NCI-H1105 (cell line): ENCODE measurements at places on chromosomes 6 and 20.

DNA sequence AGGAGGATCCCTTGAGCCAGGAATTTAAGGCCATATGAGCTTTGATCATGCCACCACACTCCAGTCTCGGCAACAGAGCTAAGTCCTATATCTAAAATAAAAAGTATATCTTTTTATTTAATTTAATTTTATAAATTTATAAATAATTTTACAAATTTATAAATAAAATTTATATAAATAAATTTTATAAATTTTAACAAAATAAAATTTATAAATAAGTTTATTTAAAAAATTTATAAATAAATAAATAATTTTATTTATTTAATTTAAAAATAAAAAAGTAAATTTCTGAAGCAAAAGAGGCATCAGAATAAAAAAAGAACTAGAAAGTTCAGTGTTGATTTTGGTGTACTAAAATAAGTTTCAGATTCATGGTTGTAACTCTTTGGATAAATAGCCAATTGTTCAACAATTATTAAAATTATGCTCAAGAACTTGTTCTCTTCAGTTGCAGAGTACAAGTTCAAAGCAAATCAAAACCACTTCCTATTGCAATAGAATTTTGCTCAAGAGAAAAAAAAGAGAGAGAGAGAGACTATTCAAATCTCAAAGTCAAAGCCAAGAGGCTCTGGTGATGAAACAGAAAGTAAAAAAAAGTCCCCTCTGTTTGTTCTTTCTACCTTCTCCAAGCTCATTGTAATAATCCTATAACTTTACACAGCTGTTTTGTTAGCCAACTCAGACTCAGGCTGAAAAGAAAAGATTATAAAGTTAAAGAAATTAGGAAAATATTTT, 547.5 kb upstream of the ADGRB3 start:
- DNase-seq, result no peak

GRCh38 chr6:75643173-75643572, 41.5 kb downstream of the SENP6 start:
- DNase-seq, result no peak

GRCh38 chr6:166955865-166956443, 396 bp downstream of the RNASET2 start:
- peak; percentile 74 for DNase-seq

DNA sequence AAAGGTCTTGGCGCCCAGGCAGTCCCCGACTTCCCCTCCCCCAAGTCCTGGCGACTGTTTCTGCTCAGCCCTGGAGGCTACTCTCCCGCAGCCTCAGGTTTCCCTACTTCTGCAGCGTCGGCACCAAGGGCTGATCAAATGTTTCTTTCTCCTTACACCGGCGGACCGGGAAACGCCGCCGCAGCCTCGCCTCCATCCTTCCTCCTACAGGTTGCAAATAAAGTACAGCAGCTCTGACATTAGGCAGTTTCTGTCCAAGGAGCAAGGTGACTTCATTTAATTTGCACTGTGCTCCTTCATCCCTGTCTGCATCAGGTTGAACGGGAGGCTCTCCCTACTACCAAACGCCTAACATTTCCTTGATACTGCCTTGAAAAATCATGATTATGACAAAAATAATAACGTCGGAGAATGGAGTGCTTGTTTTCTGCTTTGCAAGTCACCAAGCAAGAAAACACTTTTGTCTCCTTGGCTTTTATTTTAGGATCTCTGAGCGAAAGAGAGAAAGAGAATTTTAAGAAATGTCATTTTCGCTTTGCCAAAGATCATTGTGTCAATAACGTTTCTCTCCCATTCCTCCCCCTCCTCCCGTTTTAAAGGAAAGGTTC, 1.0 kb downstream of the CLIC5 start:
- no peak for DNase-seq

DNA sequence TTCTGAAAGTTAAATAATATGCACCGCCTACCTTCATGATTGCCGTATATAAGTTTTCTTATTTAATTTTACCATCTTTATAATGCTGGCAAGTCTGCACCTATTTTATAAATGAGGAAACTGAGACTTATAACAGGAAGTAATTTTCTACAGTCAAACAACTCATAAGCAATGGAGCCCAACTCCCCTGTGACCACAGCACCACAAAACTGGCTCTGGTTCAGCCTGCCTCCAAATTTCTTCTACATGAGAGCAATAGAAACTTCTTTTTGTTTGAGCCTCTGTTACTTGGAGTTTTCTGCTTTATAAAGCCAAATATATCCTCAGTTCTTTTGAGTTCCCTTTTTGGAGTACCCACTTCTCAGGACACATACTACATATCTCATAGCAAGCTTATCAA, 131.1 kb upstream of the HSF2 start:
- DNase-seq, result no peak

GRCh38 chr6:133408543-133408942, 167.4 kb downstream of the EYA4 start:
- no peak for DNase-seq

GRCh38 chr6:63114610-63115211, 96.6 kb upstream of the FKBP1C start:
- no peak for DNase-seq

- no peak for DNase-seq
Observed at GRCh38 chr6:132749111-132749510, 8.6 kb downstream of the VNN2 start.

DNA sequence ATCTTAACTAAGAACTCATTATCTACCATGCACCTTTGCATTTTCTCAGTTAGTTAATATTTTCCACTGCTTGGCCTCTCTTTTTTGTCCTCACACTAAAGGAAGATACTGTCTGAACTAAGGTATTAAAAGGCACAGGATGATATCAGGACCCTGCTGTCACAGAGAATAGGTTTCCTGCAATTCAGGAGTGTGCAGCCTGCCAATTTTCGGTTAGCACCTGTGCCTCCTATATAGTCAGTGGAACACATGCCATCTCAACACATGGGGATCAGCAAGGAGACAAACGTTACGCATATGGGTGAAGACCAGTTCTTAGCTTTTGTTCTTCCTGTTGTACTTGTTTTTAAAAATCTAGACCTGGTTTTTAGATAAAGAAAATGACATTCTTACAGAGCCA, 71.0 kb downstream of the FUT9 start:
- no peak for DNase-seq

GRCh38 chr6:139343052-139343750, 31.2 kb downstream of the CITED2 start:
- no peak for DNase-seq

DNA sequence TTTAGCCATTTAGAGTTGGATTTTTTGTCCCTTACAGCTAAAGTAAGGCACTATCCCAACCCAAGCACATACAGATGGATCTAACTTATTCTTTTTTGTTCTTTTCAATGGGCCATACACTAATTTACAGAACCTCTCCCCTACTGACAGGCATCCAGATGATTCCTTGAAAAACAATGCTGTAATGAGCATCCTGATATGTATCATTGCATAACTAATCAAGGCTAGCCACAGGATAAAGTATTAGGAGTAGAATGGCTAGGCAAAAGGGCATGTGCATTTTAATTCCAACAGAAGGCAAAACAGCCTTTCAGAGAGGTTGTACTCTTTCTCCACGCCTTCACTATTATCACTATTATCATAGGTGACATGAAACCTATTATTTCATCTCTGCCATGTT, 54.1 kb downstream of the ELOVL5 start:
- DNase-seq, result no peak

DNA sequence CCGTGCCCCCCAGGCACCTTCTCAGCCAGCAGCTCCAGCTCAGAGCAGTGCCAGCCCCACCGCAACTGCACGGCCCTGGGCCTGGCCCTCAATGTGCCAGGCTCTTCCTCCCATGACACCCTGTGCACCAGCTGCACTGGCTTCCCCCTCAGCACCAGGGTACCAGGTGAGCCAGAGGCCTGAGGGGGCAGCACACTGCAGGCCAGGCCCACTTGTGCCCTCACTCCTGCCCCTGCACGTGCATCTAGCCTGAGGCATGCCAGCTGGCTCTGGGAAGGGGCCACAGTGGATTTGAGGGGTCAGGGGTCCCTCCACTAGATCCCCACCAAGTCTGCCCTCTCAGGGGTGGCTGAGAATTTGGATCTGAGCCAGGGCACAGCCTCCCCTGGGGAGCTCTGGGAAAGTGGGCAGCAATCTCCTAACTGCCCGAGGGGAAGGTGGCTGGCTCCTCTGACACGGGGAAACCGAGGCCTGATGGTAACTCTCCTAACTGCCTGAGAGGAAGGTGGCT, 960 bp downstream of the TNFRSF6B start:
- DNase-seq, result no peak

DNA sequence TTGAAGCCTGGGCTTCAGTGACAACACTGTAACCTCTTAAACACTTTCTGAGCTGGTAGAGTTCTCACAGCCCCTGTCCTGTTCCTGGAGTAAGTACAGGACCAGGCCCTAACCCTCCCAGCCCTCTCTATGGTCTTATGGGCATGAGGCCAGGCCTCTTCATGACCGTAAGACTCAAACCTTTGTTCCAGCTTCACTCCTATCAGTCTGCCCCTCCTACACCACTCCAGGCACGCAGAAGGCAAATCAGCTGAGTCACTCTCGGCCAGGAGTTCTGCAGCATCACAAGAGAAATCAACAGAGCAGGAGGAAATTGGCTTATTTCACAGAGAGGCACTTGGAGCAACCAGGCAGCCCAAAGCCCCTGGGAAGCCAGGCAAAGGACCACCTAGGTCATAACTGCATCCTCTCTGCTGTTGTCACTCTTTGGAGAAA, 25.3 kb upstream of the CHD6 start:
- peak; percentile 70 for DNase-seq

GRCh38 chr6:112780498-112781096, 433.5 kb downstream of the RFPL4B start:
- DNase-seq, result peak; percentile 20

- DNase-seq, result no peak
Observed at GRCh38 chr20:57223648-57224489, 42.6 kb downstream of the BMP7 start.

DNA sequence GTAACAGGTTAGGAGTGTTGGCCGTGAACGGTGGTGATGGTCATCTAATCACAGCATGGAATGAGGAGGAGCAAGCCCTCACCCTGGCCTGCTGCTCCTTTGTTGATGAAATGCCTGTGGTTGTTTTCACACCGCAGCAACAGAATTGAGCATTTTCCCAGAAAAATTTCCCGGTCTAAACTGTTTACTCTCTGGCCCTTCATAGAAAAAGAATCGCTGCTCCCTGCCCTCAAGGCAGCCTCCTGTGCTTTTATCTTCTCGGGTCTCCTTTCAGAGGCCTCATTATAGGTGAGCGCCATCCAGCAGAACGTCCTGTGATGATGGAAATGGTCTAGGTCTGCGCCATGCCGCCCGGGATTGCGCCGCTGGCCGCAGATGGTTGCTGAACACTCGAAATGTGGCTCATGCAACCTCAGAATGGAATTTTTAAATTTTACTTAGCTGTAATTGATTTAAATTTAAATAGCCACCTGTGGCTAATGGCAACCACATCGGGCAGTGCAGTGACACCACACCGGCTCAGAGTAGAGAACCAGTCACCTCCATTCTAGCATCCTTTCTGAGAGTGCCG, 30.2 kb downstream of the PHACTR3 start:
- DNase-seq, result no peak

DNA sequence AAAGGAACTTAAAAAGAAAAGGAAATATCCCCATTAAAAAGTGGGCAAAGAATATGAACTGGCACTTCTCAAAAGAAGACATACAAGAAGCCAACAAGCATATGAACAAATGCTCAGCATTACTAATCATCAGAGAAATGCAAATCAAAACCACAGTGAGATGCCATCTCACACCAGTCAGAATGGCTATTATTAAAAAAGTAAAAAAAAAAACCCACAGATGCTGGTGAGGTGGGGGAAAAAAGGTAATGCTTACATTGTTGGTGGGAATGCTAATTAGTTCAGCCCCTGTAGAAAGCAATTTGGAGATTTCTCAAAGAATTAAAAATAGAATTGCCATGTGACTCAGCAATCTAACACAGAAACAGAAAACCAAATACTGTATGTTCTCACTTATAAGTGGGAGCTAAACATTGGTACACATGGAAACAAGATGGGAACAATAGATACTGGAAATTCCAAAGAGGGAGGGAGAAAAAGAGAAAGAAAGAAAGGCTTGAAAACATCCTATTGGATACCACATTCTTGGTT, 437.1 kb downstream of the GRIK2 start:
- no peak for DNase-seq

- DNase-seq, result no peak
Observed at GRCh38 chr6:48183178-48183577, 72.2 kb upstream of the PTCHD4 start.

DNA sequence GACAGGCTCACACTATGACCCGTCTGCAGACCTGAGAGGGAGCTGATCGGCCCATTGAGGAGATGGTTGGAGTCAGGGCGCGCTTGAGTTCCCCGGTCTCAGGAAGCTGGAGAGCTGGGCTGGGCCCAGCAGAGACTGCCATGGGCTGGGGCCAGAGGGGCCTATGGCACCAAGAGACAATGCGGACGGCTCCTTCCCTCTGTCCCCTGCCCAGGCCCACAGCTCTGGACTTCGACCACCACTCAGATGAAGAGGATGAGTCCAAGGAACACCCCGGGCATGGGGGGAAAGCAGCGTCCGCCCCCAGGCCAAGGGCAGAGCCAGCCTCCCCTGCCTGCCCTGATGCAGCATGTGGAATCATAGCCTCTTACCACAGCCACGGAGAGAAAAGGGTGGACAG, 40.2 kb upstream of the PHACTR3 start:
- DNase-seq, result no peak

- DNase-seq, result no peak
Observed at GRCh38 chr6:33694401-33694931, 17.0 kb downstream of the UQCC2 start.
